Activated CD4-positive, alpha-beta T cell treated with anti-CD3 and anti-CD28 coated beads for 1 hour (primary cell): ENCODE measurements at places on chromosomes 11 and 22.

- no peak for DNase-seq
Observed at GRCh38 chr22:17748555-17749353, 25.5 kb downstream of the BID start.

DNA sequence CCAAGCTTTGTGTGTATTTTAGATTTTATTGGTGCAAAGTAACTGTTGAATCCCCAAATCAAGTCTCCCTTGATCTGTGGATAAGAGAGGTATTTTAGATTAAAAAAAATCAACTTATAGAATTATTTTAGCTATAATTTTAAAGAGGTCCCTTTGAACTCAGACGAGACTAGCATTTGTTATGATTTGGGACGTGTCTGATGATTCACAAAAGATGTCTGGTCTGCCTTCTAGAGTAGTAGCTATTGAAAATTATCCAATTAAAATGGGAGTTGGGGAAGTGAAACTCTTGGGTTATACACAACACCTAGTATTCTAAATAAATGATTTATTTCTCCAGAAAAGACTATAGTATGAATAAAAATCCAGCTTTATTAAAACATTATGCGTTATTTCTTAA lies 227.9 kb upstream of the GRIA4 start:
- DNase-seq, result no peak

DNA sequence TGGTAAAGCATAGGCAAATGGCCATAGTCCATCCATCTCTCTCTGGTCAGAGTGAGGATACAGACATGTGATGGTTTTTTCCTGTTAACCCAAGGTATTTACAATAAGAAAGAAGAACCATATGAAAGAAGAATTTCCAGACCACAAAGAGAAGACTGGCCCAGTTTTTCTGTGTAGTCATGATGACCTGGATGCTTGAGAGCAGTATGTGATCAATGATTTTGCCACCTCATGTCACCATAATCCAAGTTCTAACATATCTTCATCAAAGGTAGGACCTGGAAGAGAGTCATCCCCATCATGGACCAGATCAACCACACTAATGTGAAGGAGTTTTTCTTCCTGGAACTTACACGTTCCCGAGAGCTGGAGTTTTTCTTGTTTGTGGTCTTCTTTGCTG lies at the start of gene OR4D6:
OR4D6 (plus strand) TSS at position 301 of the 400 bp plus-strand sequence; CDS start at position 301, 0 bp downstream.
- DNase-seq, result no peak

GRCh38 chr11:133677387-133677786 lies 145.1 kb upstream of the OPCML start:
- DNase-seq, result no peak

GRCh38 chr22:49334449-49334789 lies 493.3 kb downstream of the BRD1 start:
- DNase-seq, result no peak
